NCI-H1092 treated with DMSO at 0.1 percent for 48 hours (cell line): ENCODE measurements at places on chromosomes 1 and 21.
A peak's percentile ranks its signal among the peaks of the same experiment; 100 is the strongest.

DNA sequence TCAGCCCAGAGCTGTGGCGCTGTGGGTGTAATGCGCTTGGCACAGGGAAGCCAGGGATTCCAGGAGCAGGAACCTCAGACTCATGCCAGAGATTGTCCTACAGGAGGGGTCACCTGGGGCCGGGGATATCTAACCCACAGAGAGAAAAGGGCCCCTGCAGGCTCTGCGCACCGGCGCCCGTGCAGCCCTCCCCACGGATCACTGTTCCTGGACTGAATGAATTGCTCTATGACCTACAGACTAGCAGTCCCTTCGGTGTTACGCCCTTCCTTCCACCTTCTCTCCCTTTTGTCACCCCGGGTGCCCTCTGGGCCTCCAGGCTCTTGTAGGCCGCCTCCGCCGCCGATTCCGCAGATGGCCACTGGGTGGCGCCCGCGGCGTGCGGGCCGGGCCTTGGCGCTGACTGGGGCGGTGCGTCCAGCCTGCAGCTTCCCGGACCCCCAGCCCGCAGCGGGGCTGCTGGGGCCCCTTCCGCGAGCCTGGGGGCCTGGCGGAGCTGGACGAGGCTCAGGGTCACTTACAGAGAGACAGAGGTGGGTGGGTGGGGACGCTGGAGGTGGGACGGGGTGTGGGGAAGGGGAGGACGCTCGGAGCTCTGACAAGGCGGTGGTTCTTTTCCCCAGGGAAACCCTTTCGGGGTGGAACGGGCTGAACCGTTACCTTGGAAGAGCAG lies 101.3 kb downstream of the IER5 start:
- peak; percentile 73 for DNase-seq

GRCh38 chr1:224427346-224427745 lies 7.3 kb downstream of the WDR26 start:
- no peak for DNase-seq

GRCh38 chr1:200724064-200724463 lies 14.6 kb upstream of the CAMSAP2 start:
- DNase-seq = no peak

DNA sequence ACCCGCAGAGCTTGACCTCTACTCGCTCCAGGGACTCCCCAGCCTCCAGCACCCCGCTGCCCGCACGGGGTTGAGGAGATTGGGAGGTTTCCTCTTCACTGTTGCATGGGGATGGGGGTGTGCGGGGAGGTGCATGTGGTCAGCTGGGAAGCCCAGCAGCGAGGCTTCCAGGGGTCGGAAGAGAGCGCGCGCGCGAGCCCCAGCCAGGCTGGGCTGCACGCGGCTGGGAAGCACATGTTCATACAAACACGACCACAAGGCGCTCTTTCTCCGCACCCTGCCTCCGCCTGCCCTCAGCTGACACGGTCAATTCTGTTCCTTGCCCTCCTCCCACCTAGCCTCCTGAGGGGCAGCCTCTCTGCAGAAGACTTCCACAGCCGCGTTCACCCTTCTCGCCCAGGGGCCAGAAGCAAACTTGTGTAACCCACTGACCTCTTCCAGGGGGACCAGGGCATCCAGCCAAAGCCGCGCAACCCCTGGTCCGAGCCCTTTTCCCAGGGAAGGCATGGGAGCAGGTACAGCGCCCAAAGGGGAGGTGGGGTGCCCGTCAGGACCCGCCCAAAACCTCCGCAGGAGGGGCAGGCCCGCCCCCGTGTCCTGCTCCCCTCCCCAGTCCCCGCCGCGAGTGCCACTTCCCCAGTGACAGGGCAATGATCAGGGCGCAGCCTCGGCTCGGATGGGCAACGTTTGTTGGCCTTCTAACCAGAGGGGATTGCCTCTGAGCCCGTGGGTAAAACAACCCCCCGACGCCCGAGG lies 1.3 kb downstream of the COL24A1 start:
- DNase-seq = no peak

- DNase-seq = no peak
Observed at GRCh38 chr1:31058012-31058411, 7.5 kb downstream of the PUM1 start.

DNA sequence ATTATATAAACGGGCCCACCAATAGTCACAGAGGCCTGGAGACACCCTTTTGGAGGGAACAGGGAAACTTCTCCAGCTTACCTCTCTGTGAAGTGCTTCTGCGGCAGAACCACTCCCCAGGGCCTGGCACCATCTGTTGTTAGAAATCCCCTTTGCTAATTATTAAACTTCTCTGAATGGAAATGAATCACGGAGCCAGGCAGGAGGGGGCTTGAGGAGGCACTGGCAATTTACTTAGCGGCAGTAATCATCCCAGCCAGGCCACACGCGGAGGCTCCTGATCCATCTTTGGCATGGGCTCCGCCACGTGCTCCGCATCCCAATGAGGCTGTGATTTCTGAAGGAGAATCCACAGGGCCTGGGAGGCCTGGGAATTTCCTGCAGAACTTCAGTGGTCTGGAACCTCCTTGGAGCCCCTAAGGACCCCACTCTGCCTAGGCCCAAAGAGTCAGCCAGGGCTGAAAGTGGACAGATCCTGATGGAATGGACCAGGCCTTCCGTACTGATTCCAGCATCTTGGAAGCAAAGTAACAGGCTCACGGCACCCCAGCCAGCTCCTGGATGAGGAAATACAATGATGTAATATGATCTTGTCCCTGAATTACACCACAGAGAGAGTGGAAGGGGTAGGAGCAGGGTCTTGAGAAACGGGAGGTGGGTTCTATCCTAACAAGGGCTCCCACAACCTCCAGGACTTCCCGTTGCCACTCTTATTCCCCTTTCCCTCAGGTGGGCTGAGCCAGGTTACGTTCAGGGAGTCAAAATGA lies 62.3 kb downstream of the GRIK3 start:
- DNase-seq = peak; percentile 30

DNA sequence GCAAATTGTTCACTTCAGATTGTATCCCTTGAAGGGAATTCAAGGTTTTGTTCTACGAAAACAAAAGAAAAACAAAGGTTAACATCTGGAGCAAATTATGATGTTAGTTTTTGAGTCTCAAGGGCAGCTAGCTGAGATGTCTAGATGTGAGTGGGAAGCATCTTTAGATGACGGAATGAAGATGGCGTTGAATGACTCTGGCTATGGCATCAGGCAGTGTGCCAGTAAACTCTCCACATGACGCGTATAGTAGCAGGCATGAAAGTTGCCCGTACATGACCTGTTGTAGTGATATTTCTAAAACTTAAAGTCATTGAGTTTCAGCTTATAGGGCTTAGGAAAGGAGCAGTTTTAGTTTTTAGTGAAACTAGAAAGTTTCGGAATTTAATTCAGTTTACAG lies 12.3 kb upstream of the SDC3 start:
- DNase-seq = no peak

GRCh38 chr1:39574646-39575045 lies 1.9 kb downstream of the PABPC4 start:
- peak; percentile 33 for DNase-seq

- peak; percentile 17 for DNase-seq
Observed at GRCh38 chr1:181043025-181043888, 9.5 kb downstream of the MR1 start.

GRCh38 chr21:33309778-33310177 lies 15.0 kb upstream of the IFNAR1 start:
- DNase-seq = no peak

DNA sequence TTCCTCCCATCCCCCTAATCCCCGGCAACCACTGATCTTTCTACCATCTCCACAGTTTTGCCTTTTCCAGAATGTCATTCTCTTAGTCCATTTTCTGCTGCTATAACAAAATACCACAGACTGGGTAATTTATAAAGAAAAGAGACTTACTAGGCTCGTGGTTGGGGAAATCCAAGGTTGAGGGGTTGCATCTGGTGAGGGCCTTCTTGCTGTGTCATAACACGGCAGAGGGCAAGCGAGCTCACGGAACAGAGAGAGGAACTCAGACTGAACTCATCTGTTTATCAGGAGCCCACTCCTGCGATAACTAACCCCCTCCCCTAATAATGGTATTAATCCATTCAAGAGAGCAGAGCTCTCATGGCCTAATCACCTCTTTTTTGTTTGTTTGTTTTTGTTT lies 52.0 kb downstream of the RUNX3 start:
- DNase-seq = no peak

DNA sequence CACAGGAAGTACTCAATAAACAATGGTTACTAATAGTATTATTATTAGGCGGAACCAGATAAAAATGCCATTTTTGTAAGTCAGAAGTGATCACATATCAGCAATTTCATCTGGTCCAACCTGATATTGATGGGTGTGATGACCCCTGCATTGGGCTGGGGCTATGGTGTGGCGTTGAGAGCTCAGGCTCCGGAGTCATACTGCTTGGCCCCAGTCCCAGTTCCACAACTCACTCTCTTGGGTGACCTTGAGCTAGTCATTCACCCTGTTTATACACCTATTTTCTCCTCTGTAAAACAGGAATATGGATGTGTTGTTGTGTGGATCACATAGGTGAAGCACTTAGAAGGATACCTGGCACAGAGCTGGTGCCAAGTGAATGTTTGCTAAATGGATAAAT lies 229.4 kb upstream of the POU3F1 start:
- DNase-seq = no peak

DNA sequence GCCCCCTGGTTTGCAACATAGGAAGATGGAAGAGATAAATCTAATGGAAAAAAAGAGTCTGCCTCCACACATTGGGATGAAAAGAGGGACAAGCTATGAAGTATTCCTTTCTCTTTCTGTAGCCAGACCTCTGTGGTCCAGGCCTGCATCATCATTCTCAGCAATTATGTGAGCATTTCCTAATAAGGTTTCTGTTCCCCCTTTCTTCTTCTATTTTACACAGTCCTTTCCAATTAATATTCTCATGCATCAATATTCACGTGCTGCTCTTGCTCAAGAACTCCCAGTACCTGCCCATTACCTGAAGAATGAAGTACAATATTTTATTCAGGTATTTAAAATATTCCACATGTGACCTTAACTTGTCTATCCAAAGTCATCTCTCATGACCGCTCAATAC lies 8.2 kb upstream of the SLC30A1 start:
- no peak for DNase-seq

GRCh38 chr1:15934211-15935055 lies 41.5 kb downstream of the ZBTB17 start:
- no peak for DNase-seq

- no peak for DNase-seq
Observed at GRCh38 chr1:35577071-35577998, 4.2 kb downstream of the TFAP2E start.

GRCh38 chr1:43588592-43588991 lies 57.9 kb downstream of the PTPRF start:
- DNase-seq = no peak
